ENCODE measurements at places on chromosomes 3 and 15.

GRCh38 chr15:93825682-93826081 is 405.7 kb upstream of the MCTP2 start:
- DNase-seq: no peak

- no peak for DNase-seq
These were observed 199.8 kb upstream of the NR2F2 start for GRCh38 chr15:96130734-96131133.

GRCh38 chr15:74807282-74807681 is 5.4 kb upstream of the LMAN1L start:
- peak; percentile 14 for DNase-seq

GRCh38 chr3:178231645-178232044 is 304.6 kb upstream of the KCNMB2 start:
- no peak for DNase-seq

- DNase-seq: no peak
These were observed 9.7 kb upstream of the ALCAM start for GRCh38 chr3:105356988-105357387.

DNA sequence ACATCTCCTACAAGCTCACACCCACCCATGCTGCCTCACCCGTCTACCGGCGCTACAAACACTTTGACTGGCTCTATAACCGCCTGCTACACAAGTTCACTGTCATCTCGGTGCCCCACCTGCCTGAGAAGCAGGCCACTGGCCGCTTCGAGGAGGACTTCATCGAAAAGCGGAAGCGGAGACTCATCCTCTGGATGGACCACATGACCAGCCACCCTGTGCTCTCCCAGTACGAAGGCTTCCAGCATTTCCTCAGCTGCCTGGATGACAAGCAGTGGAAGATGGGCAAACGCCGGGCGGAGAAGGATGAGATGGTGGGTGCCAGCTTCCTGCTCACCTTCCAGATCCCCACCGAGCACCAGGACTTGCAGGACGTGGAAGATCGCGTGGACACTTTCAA is 2.1 kb downstream of the SNX33 start:
- no peak for DNase-seq

GRCh38 chr3:146035366-146035765 is 125.6 kb downstream of the PLOD2 start:
- DNase-seq: no peak

- DNase-seq: peak; percentile 36
These were observed 215.8 kb upstream of the CNTN6 start for GRCh38 chr3:877001-877400.
